Right cardiac atrium (tissue), 5 donors: ENCODE measurements at places on chromosomes 13 and 19. TPM values are rescaled to one million over a fixed set of nuclear protein-coding genes. Genes with fewer than 3 reads are reported as not detected.

DNA sequence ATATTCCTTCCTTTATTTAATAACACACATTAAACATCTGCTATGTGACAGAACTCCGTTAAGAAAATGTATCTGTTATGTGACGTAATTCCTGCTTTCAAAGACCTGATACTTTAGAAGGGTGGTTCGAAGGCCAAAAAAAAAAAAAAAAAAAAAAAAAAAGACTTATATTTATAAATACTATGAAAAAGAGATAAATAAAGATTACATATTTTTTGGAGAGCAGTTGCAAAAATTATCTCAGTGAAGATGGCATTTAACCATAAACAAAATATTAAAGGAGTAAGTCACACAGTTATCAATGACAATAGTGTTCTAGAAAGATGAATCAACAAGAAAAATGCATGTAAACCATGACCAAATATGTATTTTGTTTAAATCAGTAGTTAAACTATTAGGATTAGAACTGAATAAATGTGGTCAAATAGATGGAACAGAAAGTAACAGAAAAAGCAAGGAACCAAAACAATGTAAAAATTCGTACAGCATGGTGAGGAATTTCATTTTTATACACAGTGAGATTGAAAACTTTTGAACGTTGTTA is 612.3 kb upstream of the SLITRK5 start:
- no peak for DNase-seq

GRCh38 chr13:41588899-41589298 is 131.5 kb downstream of the RGCC start:
- DNase-seq, result no peak

- no peak for DNase-seq
These were observed 603 bp downstream of the GPALPP1 start for GRCh38 chr13:44989941-44990340.

DNA sequence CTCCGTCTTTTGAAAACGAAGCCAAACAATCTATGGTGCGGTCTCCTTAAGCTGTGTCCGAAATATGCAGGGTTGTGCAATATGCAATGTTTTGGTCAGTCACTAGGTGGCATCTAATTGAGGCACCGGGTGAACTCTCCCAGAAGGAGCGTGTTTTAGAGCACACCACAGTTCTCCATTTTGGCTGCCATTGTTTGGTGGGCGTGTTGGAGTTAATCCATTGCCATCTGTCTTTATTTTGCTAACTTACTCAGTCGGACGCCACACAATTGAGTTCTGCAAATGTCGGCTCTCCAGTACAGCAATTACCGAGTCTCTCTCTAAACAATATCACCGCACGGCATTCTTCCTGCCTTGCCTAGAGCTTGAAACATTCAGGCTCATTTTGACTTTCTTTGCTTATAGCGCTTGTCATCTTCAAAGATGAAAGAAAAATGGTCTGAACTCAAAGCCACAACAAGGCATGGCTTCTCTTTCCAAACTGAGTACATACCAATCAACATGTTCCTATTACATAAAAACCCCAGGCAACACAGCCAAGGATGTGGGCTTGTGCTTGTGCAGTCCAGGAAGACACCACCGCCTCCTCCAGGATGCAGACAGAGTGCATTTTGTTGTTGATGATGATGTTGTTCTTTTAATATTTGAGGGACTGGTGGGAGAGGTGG is 182.0 kb upstream of the SERP2 start:
- peak; percentile 69 for DNase-seq

Gene TPTE2
- not detected for total RNA-seq

Gene TNFSF13B
- 2.5 TPM for total RNA-seq
